NCI-H1436 treated with DMSO at 0.1 percent for 48 hours (cell line): ENCODE measurements at places on chromosomes 13 and 19.

- DNase-seq, result no peak
Observed at GRCh38 chr19:51119611-51120010, 5.1 kb upstream of the SIGLEC9 start.

DNA sequence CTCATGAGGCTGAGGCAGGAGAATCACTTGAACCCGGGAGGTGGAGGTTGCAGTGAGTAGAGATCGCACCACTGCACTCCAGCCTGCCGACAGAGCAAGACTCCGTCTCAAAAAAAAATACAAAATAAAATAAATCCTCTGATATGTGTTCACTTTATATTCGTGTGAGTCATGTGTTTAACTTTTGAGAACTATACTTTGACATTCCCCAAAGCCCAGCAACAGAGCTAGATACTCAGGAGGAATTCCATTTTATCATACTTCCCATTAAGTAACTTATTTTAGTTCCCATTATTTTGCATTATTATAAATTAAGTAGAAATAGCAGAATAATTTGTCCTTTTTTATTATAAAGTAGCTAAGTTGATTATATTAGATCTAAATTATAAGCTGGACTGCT, 3.3 kb upstream of the CHAMP1 start:
- no peak for DNase-seq

- no peak for DNase-seq
Observed at GRCh38 chr13:113792886-113793717, 34.1 kb downstream of the TMEM255B start.

GRCh38 chr13:94176561-94176960, 302.9 kb downstream of the DCT start:
- no peak for DNase-seq

DNA sequence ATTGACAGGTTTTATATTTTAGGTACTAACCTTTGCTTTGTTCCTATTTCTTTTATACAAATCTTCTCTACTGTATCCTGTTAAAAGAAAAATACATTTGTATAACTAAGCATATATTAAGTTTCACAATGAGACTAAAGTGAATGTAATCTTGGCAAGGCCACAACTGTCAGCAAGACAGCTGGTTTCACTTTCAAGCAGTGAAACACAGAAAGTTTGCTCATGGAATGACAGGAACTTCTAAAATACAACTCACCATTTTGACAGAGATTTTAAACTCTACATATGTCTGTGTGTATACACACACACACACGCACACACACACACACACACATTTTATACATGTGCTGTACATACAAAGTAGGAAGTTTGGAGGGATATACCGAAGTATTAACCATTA, 53.3 kb downstream of the PARP4 start:
- no peak for DNase-seq

DNA sequence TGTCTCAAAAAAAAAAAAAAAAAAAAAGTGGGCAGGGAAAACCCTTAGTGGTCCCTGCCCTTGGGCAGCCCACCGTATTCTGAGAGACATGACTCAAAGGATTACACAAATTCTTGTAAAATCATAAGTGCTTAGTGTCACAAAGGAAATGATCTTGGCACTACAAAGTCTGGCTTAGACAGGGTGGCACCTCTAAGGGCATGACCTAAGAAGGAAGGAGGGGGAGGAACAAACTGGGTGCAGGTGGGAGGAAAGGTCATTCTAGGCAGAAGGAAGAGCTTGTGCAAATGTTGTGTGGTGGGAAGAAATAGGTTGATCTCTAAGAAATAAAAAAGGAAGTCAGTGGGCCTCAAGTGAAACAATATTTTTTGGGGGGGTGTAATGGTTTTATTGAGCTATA, 10.4 kb downstream of the PNPLA6 start:
- no peak for DNase-seq
